Stomach (tissue), 19 donors: ENCODE measurements at places on chromosomes 16 and 17. TPM values are rescaled to one million over a fixed set of nuclear protein-coding genes. Genes with fewer than 3 reads are reported as not detected.
A peak's percentile ranks its signal among the peaks of the same experiment; 100 is the strongest.

The HSD3B7 gene
- total RNA-seq = 2.9 TPM

The KRTAP3-1 gene
- not detected for total RNA-seq

The KRTAP1-5 gene
- total RNA-seq = not detected

The CDRT15 gene
- total RNA-seq = not detected

The MMP2 gene
- total RNA-seq = 67.9 TPM

The SAMD14 gene
- total RNA-seq = 87.0 TPM

The KRTAP4-3 gene
- not detected for total RNA-seq

The TNFAIP1 gene
- total RNA-seq = 29.0 TPM

The AGRP gene
- total RNA-seq = not detected

The ORAI3 gene
- 6.7 TPM for total RNA-seq

- DNase-seq = peak; percentile 44
Observed at GRCh38 chr17:75688209-75688825, 21.2 kb downstream of the SAP30BP start.

- DNase-seq = no peak
Observed at GRCh38 chr16:77763994-77764393, 24.4 kb upstream of the VAT1L start.

- no peak for DNase-seq
Observed at GRCh38 chr16:86052926-86053325, 154.0 kb downstream of the IRF8 start.

GRCh38 chr17:74334393-74335039 is 8.5 kb downstream of the KIF19 start:
- DNase-seq = no peak

GRCh38 chr16:21600031-21600773 is 825 bp downstream of the METTL9 start:
- DNase-seq = no peak

GRCh38 chr17:40374821-40375498 is 10.4 kb upstream of the GJD3 start:
- no peak for DNase-seq

GRCh38 chr16:74625500-74626350 is 18.8 kb upstream of the GLG1 start:
- no peak for DNase-seq

- DNase-seq = no peak
Observed at GRCh38 chr16:87063543-87063942, 253.6 kb downstream of the C16orf95 start.

GRCh38 chr16:72921106-72921505 is 126.8 kb downstream of the ZFHX3 start:
- no peak for DNase-seq

- no peak for DNase-seq
Observed at GRCh38 chr17:61368832-61369450, 30.7 kb upstream of the TBX2 start.

- no peak for DNase-seq
Observed at GRCh38 chr16:21277045-21277926, 804 bp downstream of the CRYM start.

DNA sequence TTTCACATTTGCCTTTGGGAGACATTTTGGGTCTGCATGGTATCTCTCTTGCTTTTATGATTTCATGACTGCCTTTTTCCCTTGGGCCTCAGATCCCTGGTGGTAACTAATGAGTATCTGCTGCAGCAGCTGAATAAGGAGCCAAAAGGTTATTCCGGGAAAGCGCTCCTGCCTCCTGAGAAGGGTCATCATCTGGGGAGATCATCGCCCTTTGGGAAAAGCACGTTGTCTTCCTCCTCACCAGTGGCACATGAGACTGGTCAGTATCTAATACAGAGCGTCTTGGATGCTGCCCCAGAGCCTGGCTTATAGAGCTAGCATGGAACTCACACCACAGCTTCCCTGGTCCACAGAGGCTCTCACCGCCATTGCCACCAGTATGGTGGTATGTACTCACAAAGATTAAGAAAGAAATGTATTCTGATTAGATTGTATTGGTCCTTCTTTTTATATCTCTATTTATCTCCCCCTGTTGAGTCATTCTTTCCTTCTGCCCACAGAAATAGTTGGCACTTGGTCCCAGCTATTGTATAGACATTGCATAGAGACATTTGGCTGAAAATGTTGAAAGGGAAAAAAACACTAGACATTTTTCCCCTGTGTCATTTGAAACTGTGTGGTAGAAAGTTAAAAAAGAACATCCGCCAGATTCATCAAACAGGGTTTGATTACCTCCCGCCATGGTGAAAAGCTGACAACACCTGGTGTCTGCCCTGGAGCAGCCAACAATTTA is 8.4 kb downstream of the TPPP3 start:
- DNase-seq = no peak

DNA sequence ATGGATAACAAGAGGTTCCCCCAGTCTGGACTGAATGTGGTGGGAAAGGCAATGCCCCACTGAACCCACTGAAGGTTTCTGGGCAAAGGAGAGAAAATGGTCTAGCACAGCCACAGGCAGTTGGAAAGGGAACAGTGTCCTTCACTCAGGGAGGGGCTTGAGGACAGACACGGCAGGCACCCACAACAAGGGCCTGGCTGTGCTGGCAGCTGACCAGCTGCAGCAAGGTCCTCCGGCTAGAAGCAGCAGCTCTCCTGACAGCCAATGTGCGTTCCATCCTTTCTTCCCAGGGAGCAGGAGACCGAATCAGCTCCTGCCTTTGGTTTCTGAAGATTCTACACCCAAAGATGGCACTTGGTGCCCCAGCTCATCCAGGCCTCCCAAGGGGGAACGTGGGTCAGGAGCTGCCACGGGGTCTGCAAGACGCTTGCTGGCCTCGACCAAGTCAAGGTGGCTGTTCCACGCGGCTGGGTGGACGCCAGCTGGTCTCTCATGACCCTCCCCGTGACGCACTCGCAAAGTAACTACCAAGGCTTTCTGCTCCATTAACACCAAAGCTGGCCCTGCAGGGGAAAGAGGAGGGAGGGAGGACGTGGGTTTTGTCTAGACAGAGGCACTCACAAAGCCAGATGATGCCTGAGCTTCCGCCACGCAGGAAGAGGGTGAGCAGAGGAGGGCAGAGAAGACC is 11.1 kb downstream of the ABR start:
- DNase-seq = no peak

GRCh38 chr17:71203953-71204352 is 916.9 kb upstream of the SOX9 start:
- DNase-seq = no peak

GRCh38 chr16:31351246-31351941 is 3.6 kb upstream of the ITGAX start:
- DNase-seq = no peak
